ENCODE measurements at places on chromosomes 12 and 14.

GRCh38 chr14:103657471-103657870 lies 28.5 kb downstream of the KLC1 start:
- no peak for DNase-seq

DNA sequence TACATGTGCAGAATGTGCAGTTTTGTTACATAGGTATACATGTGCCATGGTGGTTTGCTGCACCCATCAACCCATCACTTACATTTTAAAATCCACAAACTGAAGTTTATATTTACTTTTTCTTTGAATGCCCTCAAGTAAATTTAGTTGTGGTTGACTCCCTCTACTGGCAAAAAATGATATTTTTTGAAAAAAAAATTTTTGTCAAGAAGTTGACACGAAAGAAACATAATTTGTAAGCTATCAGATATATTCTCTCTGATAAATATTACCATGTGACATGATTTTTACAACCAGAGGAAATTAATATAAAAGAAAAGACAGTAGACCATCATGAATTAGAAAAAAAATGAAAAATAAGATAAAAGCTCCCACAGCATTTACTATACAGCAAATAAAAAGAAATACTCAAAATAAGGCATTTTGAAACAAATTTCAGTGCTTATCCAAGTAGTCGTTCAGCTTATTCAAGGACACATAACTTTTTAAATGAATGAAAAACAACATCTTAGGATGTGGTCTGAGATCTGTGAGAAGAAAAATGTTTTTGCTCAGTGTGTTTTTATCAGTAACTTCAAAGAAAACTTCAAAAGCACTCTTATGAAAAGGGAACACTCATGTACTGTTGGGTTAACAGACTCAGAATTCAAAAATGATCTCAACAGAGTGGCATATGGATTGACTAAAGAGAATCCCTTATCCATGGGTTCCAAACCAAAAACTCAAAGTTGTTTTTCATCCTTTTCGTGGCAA lies 30.0 kb upstream of the GRIP1 start:
- DNase-seq: no peak

DNA sequence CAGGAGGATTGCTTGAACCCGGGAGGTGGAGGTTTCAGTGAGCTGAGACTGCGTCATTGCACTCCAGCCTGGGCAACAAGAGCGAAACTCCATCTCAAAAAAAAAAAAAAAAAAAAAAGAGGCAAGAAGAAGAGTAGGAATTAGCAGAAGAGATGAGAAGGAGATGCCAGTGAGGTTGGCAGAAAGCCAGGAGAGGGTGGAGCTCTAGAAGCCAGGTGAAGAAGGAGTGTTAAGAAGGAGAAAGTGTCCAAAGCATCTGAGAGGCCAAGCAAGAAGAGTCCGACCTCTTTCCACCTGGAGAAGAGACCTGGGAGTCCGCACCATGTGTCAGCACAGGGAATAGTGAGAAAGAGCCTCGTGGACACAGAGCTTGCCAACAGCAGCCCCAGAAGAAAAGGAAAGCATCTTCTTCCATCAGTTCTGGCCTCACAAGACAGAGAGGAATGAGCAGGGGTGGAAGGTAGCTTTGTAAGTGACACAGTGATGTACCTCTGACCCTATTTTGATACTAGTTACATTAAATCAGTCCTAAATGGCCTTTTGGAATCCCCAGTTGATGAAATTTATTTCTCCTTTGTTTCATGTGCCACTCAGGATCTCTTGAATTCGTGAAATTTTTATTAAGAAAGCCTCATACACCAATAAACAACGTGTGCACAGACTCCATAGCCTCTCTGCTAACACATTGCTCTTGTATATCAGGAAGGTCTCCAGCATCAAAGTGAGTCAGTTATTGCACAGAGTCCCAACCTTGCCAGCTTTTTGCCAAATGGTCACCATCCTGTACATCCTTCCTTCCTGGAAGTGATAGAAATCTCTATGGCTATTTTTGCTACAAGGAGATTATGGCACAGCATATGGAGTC lies 70.6 kb downstream of the SAMD4A start:
- no peak for DNase-seq

- no peak for DNase-seq
These were observed 75.9 kb upstream of the TMPO start for GRCh38 chr12:98439471-98439951.

GRCh38 chr14:58439476-58439875 lies 12.0 kb downstream of the KIAA0586 start:
- no peak for DNase-seq

GRCh38 chr12:123748161-123748560 lies 13.9 kb upstream of the DNAH10 start:
- DNase-seq: no peak

DNA sequence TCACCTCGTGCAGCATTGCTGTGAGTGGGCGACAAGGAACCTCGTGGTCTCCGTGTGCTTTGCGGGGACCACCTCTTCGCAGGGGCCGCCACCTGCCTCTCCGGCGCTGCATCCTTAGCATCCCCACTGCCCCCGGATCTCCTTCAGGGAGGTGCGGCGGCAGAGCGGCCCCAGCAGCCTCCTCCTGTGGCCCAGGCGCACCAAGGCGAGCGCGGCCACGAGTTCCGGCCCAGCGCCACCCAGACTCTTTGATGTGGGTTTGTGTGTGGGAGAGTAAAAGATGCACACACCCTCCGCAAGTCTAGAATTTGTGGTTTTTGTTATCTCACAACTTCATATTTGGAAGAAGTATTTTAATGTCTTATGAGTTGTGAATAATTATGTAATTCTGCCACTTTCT lies 118.8 kb upstream of the DIO3 start:
- DNase-seq: peak; percentile 23

- no peak for DNase-seq
These were observed 8.4 kb upstream of the KRT6A start for GRCh38 chr12:52501490-52501889.

GRCh38 chr12:110993434-110993833 lies 73.1 kb upstream of the MYL2 start:
- no peak for DNase-seq

DNA sequence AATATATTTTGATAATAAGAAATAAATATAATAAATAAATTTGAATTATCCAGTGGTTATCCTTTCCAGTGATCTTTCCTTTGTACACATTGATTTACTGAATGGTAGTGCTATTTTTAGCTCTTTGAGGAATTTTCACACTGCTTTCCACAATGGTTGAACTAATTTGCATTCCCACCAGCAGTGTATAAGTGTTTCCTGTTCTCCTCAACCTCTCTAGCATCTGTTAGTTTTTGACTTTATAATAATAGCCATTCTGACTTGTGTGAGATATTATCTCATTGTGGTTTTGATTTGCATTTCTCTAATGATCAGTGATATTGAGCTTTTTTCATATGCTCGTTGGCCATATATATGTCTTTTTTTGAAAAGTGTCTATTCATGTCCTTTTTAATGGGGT lies 333.7 kb downstream of the RAD51B start:
- no peak for DNase-seq
